ENCODE measurements at places on chromosomes 3 and 15.

DNA sequence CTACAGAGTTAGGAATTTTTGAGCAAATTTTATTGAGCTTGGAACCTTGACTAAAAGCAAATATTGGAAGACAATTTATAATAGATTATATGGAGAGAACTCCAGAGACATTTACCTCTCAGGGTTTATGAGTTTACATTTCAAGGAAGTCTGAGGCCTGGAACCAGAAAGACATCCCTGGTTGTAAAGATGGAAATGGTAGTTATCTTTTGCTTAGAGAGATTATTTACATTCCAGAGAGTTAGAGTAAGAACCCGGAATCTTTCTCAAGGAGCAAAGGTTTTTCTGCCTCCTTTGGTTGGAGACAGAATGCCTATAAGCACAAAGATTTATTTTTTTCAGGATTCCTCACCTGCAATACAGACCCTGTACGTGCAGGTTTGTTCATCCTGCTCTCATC is 458.1 kb downstream of the TBL1XR1 start:
- no peak for DNase-seq

DNA sequence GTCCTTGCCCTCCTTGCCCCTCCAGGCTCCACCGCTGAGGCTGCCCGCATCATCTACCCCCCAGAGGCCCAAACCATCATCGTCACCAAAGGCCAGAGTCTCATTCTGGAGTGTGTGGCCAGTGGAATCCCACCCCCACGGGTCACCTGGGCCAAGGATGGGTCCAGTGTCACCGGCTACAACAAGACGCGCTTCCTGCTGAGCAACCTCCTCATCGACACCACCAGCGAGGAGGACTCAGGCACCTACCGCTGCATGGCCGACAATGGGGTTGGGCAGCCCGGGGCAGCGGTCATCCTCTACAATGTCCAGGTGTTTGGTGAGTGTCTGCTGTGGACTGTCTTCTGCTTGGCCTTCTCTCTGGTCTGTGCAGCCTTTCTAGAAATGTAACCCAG is 61.0 kb downstream of the BOC start:
- DNase-seq: no peak

DNA sequence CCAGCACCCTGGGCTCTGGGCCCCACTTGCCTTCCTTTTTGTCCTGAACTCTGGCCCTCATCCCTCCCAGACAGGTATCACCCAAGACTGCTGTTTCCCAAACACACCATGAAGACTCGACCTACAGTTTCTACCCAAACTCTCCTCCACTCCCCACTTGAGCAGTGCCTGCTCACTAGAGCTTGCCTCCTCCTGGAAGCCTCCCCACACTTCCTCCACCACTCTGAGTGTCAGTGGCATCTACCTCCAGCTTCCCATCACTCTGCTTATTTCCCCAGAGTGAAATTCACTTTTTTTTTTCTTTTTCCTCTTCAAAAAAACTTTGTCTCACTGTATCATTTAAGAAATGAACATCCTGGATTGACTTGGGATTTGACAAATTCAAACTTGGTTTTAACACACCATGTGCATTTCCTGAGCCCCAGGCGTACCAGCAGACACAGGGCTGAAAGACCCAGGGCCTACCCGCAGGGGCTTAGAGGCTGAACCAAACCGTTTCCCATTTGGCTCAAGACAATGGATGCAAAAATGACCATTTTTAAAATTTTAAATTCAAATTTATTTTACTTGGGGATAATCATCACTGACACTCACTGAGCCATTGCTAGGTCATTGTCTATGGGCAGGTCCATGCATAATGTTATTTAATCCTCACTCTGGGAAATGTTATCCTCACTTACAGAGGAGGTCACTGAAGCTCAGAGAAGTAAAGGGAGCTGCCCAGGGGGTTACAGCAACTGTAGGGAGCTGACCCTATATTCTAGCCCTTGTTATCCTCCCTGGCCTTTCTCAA is 62.3 kb downstream of the IQSEC1 start:
- no peak for DNase-seq

DNA sequence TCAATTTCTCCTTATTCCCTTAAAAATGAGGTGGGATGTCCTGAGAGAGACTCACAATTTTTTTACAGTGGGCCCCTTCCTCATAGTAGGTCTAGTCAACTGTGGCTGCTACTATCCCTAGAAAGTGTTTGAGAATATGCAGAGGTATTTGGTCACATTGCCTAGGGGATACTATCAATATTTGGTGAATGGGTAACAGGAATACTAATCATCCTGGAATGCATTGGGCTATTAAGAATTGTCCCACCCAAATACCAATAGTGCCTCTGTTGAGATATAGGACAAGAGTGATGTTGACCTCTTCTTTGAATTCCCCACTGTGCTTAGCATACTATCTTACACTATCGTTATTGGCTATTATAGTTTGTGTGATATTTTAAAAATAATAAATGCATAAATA is 389.4 kb downstream of the DIPK2A start:
- DNase-seq: no peak

GRCh38 chr3:122255757-122256439 is 69.2 kb upstream of the CSTA start:
- DNase-seq: no peak

DNA sequence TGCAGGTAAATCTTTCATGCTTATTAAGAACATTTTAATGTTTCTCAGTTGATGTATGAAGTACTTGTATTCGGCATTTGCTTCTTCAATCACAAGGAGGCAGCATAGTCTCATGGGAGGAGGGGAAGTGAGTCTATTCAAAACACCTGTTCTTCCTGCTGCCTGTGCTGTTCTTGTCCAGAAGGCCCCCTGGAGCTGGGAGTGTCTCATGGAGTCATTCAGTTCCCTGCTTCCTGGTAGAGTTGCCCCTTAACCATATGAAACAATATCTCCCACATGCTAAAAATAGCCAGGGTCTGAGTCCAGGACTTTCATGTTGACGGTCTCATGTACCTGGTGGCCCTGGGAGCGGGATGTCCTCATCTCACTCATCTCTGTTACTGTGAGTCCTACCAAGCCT is 15.5 kb upstream of the PPP1R2 start:
- no peak for DNase-seq

DNA sequence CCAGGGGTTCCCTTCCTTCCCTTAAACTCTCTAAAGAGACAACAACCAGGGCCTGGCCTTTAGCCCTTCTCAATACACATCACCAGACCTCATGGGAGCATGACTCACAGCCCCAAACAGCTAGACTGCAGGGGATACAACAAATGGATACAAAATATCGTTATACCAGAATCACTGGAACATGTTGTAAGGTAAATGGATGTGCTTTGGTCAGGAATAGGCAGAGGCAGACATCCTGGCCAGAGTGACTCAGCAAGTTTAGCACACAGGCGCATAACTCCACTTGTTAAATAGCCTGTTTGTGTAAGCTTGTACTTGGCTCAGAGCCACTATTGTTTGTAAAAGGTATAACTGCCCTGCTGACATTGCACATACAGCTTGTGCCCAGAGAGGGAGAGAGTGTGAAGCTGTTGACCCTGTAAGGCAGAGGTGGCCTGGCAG is 18.3 kb downstream of the TMED3 start:
- DNase-seq: peak; percentile 65

GRCh38 chr15:82549199-82549665 is 9.0 kb upstream of the RPS17 start:
- no peak for DNase-seq

- no peak for DNase-seq
Observed at GRCh38 chr3:150255413-150255812, 152.7 kb upstream of the TSC22D2 start.

GRCh38 chr3:22372292-22373062 is 621.5 kb upstream of the ZNF385D start:
- DNase-seq: no peak

DNA sequence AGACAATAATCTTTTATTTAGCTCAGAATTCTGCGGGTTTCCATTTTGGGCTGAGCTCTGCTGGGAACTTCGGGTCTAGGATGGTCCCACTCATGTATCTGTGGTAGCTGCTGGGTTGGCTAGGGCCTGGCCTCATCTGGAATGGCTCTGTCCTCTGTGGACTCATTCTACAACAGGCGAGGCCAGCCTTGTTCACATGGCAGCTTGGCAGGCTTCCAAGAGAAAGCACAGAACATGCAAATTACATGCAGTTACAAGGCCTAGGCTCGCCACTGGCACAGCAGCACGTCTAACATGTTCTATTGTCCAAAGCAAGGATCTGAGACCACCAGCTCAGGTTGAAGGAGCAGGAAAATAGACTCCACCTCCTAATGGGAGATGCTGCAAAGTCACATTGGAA is 431.4 kb downstream of the PDCD6IP start:
- DNase-seq: no peak

- DNase-seq: no peak
Observed at GRCh38 chr3:30549600-30549999, 56.8 kb upstream of the TGFBR2 start.

GRCh38 chr15:69469467-69470201 is 17.0 kb downstream of the RPLP1 start:
- peak; percentile 18 for DNase-seq

DNA sequence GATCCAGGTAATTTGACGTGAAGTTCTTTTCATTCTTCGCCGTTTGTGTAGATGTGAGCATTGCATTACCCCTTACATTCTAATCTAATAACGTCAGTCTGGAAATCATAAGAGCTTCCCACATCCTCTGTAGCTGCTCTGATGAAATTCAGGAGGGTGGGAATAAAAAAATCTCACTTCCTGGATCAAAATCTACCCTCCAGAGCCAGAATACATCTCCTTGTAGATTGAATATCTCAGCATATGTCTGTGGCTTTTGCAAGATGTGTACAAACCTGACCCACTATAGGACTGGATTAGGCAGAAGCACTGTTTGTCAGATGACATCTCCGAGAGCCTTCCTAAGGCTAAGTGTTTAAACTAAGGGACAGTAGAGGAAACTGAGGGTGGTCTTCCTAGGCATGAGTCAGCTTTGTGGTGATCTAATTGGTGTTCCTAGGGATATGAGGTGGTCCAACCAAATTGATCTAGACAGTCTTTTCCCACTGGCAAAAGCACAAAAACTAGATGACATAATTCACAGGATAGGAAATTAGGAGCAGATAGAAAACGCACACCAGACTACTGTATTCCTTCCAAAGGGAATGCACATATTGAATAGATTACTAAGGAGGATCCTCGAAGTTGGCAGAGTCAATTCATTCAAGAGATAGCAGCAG is 216.3 kb upstream of the LRTM1 start:
- DNase-seq: peak; percentile 83

- no peak for DNase-seq
Observed at GRCh38 chr15:22253676-22254408, 173.5 kb downstream of the OR4M2 start.

GRCh38 chr15:99873451-99873850 is 140.2 kb upstream of the LYSMD4 start:
- no peak for DNase-seq

DNA sequence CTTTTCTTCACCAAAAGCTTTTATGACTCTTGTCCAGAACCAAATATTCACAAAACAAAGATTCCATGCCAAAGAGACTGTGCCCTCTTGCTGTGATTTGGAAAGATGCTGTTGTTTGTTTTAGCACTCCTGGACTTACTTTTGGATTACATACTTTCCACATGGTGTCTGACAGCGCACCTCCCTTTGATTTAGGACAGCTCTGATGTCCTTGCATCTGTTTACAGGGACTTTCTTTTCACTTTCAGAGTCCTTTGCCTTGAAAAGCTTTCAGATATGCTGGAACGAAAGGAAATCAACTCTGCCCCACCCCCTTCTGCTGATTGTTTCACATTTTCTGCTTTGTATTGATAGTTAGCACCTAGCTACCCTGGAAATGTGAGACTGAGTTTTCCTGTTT is 133.0 kb upstream of the NR2E3 start:
- no peak for DNase-seq

- no peak for DNase-seq
Observed at GRCh38 chr15:56124391-56124790, 119.3 kb downstream of the RFX7 start.

DNA sequence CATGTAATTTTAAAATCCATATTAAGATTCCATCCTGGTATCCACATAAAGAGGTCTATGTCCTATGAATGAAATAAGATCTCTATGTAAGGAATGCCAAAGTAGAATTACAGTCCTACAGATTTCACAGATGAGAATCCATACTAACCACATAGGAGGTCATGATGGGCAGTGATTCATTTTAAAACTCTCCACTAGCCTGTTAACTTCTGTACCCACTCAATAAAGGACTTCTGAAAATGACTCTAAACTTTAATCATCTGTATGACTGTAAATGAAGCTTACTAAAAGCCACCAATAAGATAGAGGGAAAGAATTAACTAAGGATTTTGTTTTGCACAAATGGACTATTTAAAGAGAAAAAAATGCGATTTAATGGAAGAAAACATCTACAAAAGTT is 28.7 kb downstream of the MORC1 start:
- DNase-seq: no peak

DNA sequence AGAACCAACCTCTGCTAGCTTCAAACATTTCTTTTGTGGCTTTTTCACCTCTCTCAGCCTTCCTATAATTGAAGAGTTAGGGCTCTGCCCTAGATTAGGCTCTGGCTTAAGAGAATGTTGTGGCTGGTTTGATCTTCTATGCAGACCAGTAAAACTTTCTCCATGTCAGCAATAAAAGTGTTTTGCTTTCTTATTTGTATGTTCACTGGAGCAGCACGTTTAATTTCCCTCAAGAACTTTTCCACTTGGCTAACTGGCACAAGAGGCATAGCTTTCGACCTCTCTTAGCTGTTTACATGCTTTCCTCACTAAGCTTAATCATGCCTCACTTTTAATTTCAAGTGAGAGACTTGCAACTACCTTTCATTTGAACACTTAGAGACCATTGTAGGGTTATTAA is 964.7 kb downstream of the ROBO2 start:
- DNase-seq: no peak

- DNase-seq: peak; percentile 7
Observed at GRCh38 chr3:197737319-197737649, 580 bp upstream of the RUBCN start.

DNA sequence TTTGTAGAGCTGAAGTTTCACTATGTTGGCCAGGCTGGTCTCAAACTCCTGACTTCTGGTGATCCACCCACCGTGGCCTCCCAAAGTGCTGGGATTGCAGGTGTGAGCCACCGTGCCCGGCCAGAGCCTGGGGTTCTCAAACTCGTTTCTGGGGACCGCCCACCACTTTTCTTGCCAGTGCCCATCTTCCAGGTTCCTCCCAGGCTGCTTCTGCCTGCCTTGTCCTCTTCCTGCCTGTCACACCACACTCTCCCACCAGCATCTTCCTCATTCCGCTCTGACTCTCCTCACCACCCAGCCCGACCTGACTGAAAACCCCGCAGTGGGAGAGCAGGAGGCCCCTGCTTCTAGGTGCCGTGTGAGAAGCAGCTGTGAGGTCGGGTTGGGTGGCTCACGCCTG is 3.1 kb upstream of the DYNLT2B start:
- no peak for DNase-seq

DNA sequence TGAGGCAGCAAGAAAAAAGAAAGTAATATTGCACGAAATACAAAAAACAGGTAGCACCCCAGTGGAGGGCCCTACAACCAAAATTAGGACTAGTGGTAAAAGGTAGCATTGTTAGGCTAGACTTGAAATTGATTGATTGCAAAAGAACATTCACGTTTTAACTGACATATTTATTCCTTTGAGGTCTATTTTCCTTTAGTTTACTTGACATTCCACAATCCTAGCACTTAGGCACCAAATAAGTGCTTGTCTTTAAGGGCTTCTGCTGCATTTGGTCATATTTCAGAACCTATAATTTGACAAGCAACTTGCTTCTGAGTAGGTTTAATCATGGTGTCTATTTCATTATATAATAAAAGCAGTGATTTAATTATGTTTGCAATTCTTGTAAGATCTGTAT is 642.7 kb upstream of the AGTR1 start:
- DNase-seq: no peak

Data from AG08395 (cell line).